ENCODE measurements at places on chromosomes 11 and 22. TPM values are rescaled to one million over a fixed set of nuclear protein-coding genes. Genes with fewer than 3 reads are reported as not detected.
A peak's percentile ranks its signal among the peaks of the same experiment; 100 is the strongest.

The MYEOV gene
- 0.62 TPM for total RNA-seq

DNA sequence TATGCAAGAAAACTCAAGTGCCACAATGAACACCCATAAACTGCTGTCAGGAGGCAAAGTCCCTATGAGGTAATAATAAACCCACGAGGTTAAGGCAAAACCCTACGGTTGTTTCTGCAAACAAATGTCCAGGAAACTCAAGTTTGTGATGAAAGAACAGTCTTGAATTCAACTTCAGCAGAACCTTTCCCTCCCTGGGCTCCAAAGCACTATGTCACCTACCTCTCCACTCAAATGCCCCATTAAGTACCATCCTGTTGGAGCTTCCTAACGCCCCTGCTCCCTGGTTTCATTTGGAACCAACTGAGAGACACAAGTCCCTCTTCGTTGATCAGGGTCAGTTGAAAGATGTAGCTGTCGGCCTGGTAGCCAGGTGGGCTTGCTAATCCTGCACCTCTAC, 2.6 kb upstream of the C11orf91 start:
- peak overlapping the region; percentile 6 for H3K27ac ChIP-seq
- peaks cover 8% of the 10 kb centered on the region for H3K36me3 ChIP-seq
- no peak for DNase-seq
- H3K4me1 ChIP-seq = peaks cover 37% of the 10 kb centered on the region
- H3K4me3 ChIP-seq = no peak overlapping the region
- peaks cover 4% of the 10 kb centered on the region for H3K27me3 ChIP-seq

- no peak overlapping the region for H3K27ac ChIP-seq
- no peaks in the 10 kb centered on the region for H3K4me1 ChIP-seq
- no peak for DNase-seq
- H3K4me3 ChIP-seq = no peak overlapping the region
These were observed 867.1 kb downstream of the BRD1 start for GRCh38 chr22:48960576-48960975.

GRCh38 chr11:18676803-18677202, 21.8 kb upstream of the TMEM86A start:
- H3K4me1 ChIP-seq = no peaks in the 10 kb centered on the region
- no peak for DNase-seq
- no peaks in the 10 kb centered on the region for H3K27me3 ChIP-seq
- no peak overlapping the region for H3K27ac ChIP-seq

GRCh38 chr11:33658195-33658900, 42.3 kb downstream of the C11orf91 start:
- H3K27ac ChIP-seq = peak overlapping the region; percentile 59
- H3K36me3 ChIP-seq = no peaks in the 10 kb centered on the region
- no peaks in the 10 kb centered on the region for H3K27me3 ChIP-seq
- no peak for DNase-seq
- H3K4me1 ChIP-seq = peaks cover 31% of the 10 kb centered on the region

DNA sequence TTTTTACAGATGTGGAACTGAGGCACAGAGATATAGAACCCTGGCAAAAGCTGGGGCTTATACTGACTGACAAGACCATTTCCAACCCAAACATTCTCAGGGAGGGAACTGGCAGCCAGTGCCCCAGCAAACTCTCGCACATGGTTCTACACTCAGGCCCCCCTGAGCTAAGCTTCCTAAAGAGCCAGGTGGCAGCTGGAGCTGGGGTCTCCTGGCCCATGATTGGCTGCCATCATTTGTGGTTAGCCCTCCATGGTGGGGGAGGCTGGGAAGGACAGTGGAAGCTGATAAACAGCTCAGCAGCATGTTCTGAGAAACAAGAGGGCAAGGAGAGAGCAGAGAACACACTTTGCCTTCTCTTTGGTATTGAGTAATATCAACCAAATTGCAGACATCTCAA, at the start of gene RAG1:
Gene RAG1 (plus strand): TSS at position 314 of the 400 bp plus-strand sequence. CDS start 5,298 bp downstream, outside the sequence.
- DNase-seq = no peak
- H3K36me3 ChIP-seq = no peaks in the 10 kb centered on the region
- H3K4me3 ChIP-seq = no peak within 1 kb of the TSS
- H3K27me3 ChIP-seq = peaks cover 7% of the 10 kb centered on the region
- H3K4me1 ChIP-seq = peaks cover 3% of the 10 kb centered on the region

- peak overlapping the region; percentile 22 for H3K27ac ChIP-seq
- H3K4me1 ChIP-seq = peaks cover 26% of the 10 kb centered on the region
- peaks cover 7% of the 10 kb centered on the region for H3K36me3 ChIP-seq
- DNase-seq = no peak
- no peak overlapping the region for H3K4me3 ChIP-seq
These were observed 61.0 kb upstream of the CRTAM start for GRCh38 chr11:122777343-122777742.

DNA sequence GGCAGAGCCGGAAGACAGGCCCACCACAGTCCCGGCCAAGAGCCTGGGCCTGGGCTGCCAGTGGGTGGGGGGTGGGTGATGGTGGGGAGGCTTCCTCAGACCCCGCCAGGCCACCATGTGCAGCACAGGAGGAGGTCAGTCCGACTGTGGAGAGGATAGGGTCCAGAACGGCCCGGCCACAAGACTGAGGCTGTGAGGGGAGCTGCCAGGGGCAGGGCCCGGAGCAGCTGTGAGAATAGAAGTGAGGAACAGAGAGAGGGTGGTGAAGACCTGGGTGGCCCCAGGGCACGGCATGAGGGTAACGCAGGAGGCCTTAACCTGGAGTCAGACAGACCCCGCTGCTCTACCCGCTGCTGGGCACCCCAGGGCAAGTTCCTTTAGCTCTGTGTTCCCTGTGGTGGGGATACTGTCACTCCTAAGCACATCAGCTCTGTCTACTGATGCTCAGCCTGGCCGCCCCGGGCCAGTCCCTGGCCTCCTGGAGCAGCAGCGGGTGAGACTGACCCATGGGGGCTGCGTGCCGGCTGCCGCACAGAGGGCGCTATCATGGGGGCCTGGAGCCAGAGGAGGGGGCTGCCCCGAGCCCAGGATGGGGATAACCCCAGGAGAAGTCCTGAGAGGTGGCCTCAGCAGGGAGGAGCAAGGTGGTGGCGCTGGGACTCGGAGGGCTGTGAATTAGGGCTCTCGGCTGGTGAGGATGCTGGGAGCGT, 1.7 kb downstream of the FERMT3 start:
- no peaks in the 10 kb centered on the region for H3K27me3 ChIP-seq
- peaks cover 33% of the 10 kb centered on the region for H3K36me3 ChIP-seq
- peak; percentile 33 for DNase-seq
- H3K4me3 ChIP-seq = peak overlapping the region; percentile 20
- H3K27ac ChIP-seq = peak overlapping the region; percentile 94

Measured in muscle of leg (tissue), 16 donors.